Activated CD4-positive, alpha-beta T cell treated with anti-CD3 and anti-CD28 coated beads, Interleukin-2, amount 50 U/mL, for 4 hours (primary cell): ENCODE measurements at places on chromosomes 1 and 21.
A peak's percentile ranks its signal among the peaks of the same experiment; 100 is the strongest.

- DNase-seq = no peak
These were observed 8.3 kb downstream of the FAM229A start for GRCh38 chr1:32353886-32354570.

DNA sequence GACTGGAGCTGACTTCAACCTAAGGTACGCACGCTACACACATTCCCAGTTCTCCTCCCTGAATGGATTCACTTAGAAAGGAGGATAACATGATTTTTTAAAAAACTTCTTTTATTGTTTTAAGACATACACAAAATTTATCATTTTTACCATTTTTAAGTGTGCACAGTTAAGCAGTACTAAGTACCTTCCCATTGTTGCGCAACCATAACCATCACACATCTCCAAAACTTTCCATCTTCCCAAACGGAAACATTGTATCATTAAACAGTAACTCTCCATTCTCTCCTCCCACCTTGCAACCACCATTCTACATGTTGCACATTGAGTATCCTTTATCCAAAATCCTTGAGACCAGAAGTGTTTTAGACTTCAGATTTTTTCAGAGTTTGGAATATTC, 36.2 kb upstream of the SEC16B start:
- DNase-seq = no peak

DNA sequence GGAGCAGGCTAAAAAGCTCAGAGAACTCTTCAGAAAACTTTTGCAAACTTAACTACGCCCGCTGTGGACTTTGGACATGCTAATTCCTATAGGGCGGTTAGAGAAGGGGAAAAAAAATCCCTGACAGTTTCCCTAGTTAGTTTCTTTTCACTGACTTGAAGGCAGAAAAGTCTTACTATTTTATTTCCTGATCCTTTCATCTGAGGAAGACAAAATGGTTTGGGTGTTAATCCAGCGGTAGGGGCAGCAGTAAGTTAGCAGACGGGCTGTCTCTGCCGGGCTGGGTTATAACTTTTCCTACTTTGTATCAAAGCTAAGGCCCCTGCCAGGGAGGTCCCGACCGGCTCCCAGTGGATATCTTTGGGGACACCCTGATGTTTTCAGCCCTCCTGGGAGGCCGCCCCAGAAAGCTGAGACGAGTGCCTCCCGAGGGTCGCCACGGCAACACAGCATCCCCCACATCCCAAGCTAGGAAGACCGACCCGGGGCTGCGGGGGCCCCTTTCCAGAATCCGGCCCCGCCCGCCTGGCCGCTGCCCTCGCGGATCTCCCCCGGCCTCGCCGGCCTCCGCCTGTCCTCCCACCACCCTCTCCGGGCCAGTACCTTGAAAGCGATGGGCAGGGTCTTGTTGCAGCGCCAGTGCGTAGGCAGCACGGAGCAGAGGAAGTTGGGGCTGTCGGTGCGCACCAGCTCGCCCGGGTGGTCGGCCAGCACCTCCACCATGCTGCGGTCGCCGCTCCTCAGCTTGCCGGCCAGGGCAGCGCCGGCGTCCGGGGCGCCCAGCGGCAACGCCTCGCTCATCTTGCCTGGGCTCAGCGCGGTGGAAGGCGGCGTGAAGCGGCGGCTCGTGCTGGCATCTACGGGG, 162.6 kb downstream of the RUNX1 start:
- peak; percentile 18 for DNase-seq

GRCh38 chr1:105100102-105100501, 1350.4 kb downstream of the AMY1C start:
- no peak for DNase-seq

- no peak for DNase-seq
These were observed 191.1 kb upstream of the LHX8 start for GRCh38 chr1:74943046-74943445.

- no peak for DNase-seq
These were observed 25.0 kb upstream of the POU3F1 start for GRCh38 chr1:38071312-38072256.

DNA sequence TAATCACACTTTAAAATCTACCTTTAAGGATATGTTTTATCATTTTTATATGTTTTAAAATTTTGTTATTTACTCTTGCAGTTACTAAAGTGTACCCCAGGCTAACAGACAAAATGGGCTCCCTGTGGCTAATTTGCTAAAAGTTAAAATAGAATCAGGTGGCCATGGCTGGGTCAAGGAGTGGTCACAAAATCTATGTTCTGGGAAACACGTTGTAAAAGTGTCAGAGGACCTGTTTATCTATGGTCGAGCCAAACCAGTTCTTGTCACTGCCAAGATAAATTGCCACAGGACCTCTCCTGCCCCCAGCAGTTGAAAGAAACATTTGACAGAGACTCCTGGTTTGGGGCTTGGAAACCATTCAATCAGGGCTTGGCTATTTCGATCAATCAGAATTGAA, 21.2 kb upstream of the TTLL7 start:
- DNase-seq = no peak

DNA sequence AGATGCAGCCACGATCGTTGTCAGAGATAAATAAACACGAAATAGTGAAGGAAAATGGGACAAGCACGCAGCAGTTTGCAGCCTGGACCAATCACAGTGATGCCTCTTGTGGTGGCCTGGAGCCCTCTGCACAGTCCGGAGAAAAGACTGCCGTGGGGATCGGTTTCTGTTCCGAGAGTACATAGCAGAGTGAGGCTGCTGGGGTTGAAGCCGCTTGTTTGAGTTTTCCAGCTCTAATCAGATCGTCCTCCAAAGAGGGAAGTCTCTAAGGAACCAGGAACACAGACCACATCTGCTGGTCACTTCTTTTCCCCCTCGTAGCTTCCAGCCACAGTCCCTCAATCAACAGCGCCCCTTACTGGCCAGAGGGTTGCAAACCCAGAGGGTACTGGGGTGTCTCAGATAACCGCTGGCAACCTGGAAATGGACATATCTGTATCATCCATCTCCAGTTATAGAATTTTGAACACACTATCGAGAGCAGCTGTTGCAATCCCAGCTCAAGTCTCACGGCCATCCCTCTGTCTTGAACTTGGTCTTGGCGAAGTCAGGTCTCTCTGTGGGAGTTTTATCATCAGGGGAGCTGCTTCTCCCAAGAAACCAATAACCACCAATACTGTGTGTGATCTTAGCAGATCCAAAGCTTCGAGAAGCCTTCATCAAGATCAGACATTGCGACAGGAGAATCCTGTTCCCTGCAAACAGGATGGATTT, 57.4 kb downstream of the OLIG1 start:
- DNase-seq = peak; percentile 42

- no peak for DNase-seq
These were observed 25.0 kb upstream of the EPHB2 start for GRCh38 chr1:22685591-22686059.

DNA sequence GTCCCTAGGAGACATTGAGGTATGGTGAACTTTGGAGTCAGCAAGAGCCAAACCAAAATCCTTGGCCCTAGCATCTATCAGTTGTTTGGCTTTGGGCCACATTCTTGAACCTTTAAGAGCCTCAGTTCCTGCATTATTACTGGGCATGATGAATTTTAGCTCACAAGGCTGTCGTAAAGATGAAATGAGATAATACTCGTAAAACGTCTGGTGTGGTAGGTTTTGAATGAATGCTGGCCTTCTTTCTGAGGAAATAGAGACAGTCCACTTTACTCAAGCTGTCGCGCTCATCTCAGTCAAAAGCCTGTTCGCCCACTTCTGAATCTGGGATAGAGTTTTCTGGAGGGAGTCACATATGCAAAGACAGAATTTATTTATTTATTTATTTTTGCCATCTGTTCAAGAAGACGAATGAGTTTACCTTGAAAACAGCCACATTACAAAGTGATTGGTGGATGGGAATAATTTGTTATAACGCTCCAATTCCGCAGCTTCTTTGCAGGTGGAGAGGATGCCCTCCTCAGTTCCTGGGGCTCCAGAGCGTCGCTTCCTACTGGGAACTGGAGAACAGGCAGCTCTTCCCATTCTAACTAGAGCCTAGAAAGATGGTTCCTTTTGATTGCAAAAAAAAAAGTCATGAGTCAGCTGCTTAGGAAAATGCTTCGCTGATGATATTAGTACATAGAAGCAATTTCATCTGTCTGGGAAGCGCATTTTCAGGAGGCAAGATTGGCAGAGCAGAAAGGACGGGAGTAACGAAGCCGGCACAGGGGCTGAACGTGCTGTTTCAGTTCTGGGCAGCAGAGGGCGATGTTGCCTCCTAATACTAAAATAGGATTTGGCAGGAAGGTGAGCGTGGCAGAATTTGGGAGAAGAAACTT, 49.9 kb upstream of the CYP2J2 start:
- peak; percentile 23 for DNase-seq

DNA sequence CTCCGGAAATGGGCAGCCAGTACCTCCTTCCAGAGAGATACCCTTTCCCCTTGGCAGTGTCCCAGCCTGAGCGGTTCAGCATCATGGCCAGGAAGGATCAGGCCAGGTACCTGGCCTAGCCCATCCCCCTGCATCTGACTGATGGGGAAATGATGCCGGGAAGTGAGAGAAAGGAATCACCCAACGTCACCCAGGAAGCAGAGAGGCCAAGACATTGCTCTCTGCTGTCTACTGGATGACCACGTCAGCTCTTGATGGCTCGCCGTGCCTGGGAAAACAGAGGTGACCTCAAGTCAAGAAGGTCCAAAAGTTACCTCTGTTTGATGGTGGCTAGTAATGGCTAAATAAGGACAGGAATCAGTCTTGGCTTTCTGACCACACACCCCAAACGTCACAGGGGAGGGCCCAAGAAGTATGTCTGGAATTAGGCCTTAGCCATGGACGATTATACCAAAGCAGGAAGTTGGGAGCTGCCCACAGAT, 79.0 kb downstream of the MRPL37 start:
- no peak for DNase-seq
